ENCODE measurements at places on chromosomes 1 and 21.

DNA sequence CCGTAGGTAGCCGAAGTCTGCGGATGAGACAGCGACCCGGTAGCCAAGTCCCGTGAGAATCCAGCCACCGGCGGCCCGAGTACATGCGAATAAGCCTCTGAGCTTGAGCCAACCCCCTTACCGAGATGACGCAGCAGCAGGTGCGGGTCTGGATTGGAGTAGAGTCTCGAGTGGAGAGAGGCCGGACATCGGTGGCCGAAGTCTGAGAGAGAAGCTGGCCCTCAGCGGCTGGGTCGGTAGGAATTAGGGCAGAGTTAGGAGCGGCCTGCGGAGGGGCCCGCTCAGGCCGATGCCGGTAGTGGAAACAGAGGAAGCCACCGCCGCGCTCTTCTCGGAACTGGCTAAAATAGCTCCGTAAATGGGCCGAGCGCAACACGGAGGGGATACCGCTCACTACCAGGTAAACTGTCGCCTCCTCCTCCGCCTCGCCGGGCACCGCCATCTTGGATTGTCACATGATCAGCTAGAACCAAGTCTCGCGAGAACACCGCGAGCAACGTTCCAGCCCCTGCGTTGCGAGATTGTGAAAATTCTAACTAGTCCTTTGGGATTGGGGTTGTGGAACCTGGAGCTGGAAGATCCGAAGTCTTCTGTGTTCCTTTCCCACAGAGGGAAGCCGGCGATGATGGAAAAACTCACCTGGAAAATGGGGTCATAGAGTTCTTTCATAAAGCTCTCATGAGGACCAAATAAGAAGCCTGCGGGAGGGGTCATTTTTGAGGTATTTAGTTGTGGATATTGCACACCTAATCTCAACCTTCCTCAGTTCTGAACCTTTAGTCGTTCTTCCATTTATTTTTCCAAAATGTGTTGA is at the start of gene GPATCH3:
TSS of gene GPATCH3 (minus strand) at position 467 of the 814 bp plus-strand sequence. CDS start at position 442, 25 bp downstream.
- peak; percentile 91 for DNase-seq

DNA sequence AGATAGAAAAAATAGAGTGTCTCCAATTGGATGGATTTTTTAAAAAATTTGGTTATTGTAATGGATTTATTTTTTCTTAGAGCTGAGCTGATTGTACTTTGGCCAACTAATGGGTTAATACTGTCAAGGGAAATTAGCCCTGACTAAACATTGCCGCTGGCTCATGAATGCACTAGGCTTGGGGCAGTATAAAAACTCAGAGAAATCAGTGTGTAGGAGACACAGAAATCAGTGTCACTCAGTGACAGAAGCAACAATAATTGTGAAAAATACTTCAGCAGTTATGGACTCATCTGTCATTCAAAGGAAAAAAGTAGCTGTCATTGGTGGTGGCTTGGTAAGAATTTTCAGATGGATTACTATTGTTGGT is at the start of gene KMO:
TSS of gene KMO (plus strand) at position 217 of the 370 bp plus-strand sequence. CDS start at position 284, 67 bp downstream.
- DNase-seq = no peak

GRCh38 chr1:77652268-77652667 is 30.2 kb downstream of the ZZZ3 start:
- no peak for DNase-seq

- no peak for DNase-seq
Observed at GRCh38 chr1:2429780-2430591, 17.6 kb upstream of the PEX10 start.

GRCh38 chr1:41751804-41752513 is 166.8 kb downstream of the HIVEP3 start:
- no peak for DNase-seq

- no peak for DNase-seq
Observed at GRCh38 chr1:69752831-69753230, 185.1 kb downstream of the LRRC7 start.

DNA sequence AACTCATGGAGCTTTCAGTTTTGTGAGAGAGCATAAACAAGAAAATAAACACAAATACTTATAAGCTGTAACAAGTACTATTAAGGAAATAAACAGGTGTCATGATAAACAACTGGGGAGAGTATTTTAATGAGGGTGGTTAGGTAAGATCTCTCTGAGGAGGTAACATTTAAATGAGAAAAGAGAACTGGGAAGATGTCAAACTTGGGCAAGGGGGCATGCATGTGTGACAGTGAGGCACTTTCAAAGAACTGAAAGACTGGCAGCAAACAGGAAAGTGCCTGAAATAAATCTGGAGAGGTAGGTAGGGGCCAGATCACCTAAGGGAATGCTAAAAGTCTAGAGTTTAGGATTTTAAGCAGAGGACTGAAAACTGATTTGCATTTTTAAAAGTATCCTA is 37.8 kb downstream of the NSL1 start:
- DNase-seq = no peak

GRCh38 chr1:64469977-64470664 is at the start of gene CACHD1:
TSS of gene CACHD1 (plus strand) at chr1:64470129. CDS start at chr1:64470745, 616 bp downstream.
- DNase-seq = peak; percentile 79

- DNase-seq = no peak
Observed at GRCh38 chr21:32359719-32360260, 33.0 kb downstream of the URB1 start.

DNA sequence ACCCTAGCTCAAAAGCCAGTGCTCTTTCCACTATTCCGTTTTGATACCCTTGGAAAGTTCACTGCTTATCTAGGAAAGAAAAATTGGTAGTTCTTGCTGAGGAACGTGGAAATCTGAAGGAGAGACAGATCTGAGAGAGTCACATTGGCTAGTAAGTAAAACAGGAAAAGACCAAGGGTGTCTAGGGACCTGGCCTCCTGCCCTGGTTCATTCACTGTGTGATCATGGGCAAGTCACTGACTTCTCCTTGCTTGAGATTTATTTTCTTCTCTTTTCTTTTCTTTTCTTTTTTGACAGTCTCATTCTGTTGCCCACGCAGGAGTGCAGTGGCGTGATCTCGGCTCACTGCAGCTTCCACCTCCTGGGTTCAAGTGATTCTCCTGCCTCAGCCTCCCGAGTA is 90.8 kb downstream of the NFIA start:
- no peak for DNase-seq

GRCh38 chr1:110734133-110734680 is 59.5 kb upstream of the KCNA3 start:
- DNase-seq = peak; percentile 86

- DNase-seq = no peak
Observed at GRCh38 chr1:20375563-20375962, 84.9 kb downstream of the VWA5B1 start.

GRCh38 chr1:104718752-104719151 is 969.1 kb downstream of the AMY1C start:
- DNase-seq = no peak

Measured in COR-L47 (cell line).